ENCODE measurements at places on chromosomes 1 and 21.

DNA sequence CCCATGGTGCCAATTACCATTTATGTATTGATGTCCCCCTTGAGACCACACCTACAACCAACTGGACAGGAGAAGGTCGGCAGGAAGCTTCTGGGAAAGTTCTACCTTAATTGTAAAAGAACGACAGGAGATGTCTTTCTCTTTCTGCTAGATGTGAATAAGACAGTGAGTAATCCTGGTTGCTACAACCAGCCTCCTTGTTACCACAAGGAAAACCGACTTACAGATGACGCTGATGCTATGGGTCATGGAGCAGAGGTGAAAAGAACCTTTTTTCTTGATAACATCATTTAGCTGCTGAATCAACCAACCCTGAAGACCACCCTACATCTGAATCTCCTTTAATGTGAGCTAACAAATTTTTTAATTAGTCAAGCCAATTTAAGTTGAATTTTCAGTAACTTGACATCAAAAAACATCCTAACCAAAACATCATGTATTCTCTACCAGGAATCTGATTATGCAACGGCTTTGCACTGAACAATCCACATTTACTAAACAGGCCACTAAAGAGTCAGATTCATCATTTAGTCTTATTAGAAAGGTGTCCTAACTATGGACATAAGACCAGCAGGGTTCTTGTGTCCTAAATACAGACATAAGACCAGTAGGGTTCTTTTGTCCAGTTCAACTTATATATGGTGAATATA, 23.0 kb downstream of the RGS2 start:
- no peak for DNase-seq

GRCh38 chr1:13820456-13820855, 120.5 kb downstream of the PRDM2 start:
- no peak for DNase-seq

DNA sequence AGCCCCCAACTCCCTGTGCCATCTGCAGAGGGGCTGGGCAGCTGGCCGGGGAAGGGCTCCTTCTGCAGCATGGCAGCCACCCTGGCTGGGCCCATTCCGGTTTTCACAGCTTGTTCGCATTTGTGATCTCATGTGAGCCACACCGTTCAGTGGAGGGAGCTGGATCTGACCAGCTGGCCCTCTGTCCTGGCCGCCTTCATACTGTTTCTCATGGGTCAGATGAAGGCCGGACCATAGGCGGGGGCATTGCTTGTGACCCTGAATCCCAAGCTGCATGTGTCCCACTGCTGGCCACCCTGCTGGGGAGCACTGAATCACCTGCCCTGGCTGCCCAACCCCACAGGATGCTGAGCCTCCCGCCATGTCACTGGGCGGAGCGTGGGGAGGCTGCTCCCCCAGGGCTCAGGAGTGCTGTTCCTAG, 36.4 kb upstream of the PRSS38 start:
- no peak for DNase-seq

- DNase-seq, result no peak
Measured at GRCh38 chr1:5690898-5691297, 301.3 kb downstream of the NPHP4 start.

- no peak for DNase-seq
Measured at GRCh38 chr21:41260428-41260827, 56.2 kb upstream of the FAM3B start.

- DNase-seq, result no peak
Measured at GRCh38 chr1:219460081-219460895, 152.6 kb downstream of the ZC3H11B start.

GRCh38 chr21:46160657-46160906, 5.2 kb upstream of the FTCD start:
- no peak for DNase-seq

GRCh38 chr1:20720631-20721091, 2.9 kb upstream of the KIF17 start:
- no peak for DNase-seq

- no peak for DNase-seq
Measured at GRCh38 chr1:59433440-59433813, 136.5 kb downstream of the FGGY start.

GRCh38 chr1:186375929-186376319, 286 bp downstream of the ODR4 start:
- DNase-seq, result no peak

GRCh38 chr1:86998727-86999126, 84.3 kb downstream of the HS2ST1 start:
- DNase-seq, result no peak

- DNase-seq, result no peak
Measured at GRCh38 chr1:36023098-36023769, 60.7 kb upstream of the TEKT2 start.

DNA sequence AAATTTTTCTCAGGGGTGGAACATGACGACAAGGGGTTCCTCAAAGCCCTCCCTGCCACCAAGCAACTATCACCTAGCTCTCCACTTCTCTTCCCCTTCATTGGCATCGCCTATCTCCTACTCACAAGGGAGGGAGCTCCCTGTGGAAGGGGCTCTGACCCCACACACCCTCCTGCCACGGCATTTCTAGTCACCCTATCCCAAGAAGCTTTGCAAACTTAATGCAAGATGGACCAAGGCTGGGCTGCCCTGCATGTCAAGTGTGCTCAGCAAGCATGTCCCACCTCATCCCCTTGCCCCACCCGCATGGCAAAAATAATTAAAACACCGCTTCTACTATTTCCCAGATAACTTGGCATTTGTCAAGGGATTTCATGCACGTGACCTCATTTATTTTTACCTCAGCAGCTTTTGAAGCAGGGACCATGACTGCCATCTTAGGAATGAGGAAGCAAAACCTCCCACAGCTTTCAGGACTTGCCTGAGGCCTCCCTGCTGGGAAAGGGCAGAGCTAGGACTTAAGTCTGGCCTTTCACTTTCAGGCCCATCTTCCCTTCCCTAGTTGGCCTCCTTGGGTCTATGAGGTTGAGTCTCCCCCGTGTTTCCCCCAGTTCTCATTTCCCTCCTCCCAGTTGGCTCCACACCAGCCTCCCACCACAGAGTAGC, 161.3 kb downstream of the TSEN15 start:
- no peak for DNase-seq

DNA sequence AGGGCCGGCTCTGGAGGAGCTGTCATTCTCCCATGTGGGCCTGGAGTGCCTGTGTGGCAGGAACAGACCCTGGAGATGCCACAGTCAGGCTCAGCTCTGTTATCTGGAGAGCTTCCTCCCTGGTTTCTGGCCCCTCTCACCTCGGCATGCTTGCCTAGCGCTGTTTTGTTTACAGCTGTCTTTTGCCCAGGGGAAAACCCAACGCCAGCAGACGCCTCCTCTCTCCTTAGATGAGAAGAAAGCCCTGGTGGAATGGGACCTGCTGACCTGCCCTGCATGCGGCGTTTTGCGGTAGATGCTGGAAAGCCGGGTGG, 104.9 kb downstream of the CRYAA start:
- DNase-seq, result no peak

- DNase-seq, result no peak
Measured at GRCh38 chr1:154845879-154846278, 24.2 kb downstream of the KCNN3 start.

DNA sequence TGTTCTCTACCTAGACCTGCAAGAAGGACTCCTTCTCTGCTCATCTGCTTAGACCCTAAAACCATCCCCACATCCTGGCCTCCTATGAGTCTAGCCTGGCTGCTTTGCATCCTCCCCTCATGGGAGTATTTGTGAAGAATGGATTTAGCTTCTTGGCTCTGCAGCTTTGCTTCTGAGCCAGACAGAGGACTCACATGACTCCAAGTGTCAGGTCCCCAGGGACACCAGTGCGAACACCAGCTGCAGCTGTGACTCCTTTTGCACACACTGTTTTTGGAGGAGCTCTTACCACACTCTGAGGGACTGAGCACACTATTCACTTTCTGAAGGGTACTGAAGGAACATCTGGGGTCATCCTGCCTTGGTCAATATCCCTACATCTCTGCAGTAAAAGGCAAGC, 131.8 kb upstream of the SGIP1 start:
- peak; percentile 53 for DNase-seq

DNA sequence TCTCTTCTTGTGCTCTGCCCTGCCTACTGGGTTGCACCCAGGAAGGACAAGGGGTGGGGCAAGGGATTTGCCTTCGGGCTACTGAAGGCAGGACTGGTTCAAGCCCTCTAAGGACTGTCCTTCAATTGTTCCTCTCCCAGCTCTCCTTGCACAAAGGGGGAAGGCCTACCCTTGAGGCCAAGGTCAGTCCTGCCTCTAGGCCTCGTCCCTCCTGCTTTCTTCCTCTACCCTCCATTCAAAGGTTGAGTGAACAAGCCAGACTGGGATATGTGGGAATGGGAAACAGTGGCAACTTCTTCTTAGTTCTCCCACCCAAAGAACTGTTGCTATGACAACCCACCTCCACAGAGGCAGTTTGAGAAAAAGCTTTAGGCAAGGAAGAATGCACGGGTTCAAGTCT, 2.7 kb downstream of the LURAP1 start:
- DNase-seq, result no peak

- no peak for DNase-seq
Measured at GRCh38 chr1:6178751-6179563, 1.2 kb downstream of the CHD5 start.

GRCh38 chr21:41597811-41598231, 89.9 kb upstream of the TMPRSS2 start:
- no peak for DNase-seq

- no peak for DNase-seq
Measured at GRCh38 chr21:31234936-31235335, 109.1 kb downstream of the TIAM1 start.

GRCh38 chr1:159889821-159890252, 10.1 kb downstream of the CFAP45 start:
- no peak for DNase-seq

DNA sequence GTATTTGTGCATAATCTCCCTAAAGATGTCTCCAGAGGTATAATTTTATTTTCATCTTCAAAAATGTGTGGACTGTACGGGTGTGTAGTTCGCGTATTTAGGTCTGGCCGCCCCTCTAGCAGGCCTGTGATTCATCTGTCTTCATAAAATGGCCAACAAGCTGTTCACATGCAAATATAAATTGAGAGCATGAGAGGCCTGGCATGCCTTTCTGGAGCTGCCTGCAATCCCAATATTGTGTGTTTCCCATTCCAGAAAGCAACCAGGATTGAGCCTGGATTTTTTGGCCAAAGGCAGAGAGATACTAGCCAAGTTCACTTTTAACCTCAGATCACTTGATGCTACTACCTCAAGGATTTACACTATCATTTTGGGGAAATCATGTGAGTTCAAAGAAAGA, 197.2 kb downstream of the NFIA start:
- DNase-seq, result no peak

GRCh38 chr1:82948386-82948785, 1050.5 kb downstream of the TTLL7 start:
- DNase-seq, result no peak

DNA sequence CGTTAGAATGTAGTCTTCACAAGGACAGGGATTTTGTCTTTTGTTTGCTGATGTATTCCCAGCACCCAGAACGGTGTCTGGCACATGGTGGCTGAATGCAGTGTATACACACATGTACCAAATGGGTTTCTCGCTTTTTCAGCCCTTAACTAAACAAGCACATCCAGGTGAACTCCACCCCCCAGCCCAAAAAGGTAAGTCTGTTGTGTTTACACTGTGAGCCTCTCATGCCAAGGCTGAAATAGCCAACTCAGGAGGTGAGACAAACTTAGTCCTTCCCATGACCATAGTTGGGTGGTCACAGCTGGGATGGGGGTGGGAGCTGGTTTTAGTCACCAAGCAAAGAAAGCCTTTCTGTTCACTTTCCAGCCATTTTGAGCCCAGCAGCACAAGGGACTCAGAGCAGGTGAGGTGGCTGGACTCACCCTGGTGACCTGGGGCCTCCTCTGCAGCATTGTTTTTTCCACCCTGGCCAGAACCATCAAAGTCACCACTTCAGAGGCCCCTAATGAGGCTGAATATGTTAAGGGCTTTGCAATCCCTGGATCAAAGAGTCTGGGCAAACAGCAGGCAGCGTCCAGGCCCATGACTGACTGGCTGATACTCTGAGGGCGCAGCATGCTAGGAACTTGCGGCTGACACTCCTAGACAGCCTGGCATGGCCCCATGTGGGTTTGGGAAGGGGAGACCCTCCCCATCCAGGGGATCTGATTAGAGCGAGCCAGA, 8.7 kb downstream of the TENT5B start:
- no peak for DNase-seq

DNA sequence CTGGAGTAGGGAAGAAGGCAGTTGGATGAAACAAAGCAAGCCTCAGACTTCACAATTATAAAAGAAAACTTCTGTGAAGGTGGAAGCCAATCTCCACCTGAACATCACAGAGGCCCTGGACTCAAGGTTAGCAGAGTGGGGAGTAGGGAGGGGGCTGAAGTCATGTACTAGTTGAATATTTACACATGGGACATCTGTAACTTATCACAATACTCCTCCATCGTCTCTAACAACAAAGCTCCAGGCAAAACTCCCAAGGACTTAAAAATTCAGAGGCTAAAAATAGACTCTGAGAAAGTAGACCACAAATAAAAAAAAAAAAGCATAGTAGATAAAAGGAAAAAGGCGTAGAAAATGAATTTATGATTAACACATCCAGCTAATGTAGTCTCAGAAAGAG, 326.3 kb upstream of the PKN2 start:
- DNase-seq, result no peak

- DNase-seq, result no peak
Measured at GRCh38 chr1:164565357-164565756, 6.4 kb downstream of the PBX1 start.

DNA sequence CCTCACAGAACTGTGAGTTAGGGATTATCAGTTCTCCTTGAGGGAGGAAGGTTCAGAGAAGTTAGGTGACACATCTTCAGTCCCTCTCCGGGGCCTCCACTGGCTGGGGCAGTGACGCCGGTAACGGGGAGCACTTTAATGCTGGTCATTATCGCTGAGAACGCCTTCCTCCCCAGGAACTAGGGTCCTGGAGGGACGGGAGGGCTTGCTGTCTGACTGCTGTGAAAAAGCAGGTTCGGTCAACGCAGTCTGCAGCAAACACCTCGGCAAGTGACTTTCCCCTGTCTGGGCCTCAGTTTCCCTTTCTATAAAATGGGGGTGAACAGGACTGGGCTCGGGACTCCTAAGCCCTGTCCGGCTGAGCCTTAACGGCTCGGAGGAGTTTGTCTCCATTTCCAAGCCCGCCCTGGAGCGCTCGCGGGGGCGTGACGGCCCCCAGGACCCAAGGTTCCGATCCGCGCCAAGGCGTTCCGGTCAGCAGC, 341 bp upstream of the TMEM61 start:
- no peak for DNase-seq

DNA sequence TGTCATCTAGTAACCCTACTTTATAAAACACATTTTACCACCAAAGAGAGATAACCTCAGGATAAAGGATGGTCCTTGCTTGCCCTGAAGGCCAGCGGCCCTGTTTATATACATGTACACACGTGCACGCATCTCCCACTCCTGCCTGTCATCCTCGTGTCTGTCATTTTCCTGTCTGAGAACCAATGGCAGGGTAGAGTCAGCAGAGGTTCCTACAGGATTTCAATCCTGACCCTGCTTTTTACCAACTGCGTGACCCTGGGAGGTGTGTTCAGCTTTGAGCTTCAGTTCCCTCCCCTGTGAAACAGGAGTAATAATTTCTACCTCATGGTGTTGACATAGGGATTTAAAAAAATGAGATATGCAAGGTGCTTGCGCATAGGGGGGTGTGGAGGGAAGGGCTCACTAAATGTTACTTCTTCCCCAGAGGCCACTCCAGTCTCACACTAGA, 12.3 kb upstream of the RASSF5 start:
- DNase-seq, result no peak

GRCh38 chr1:235327559-235328270, at the start of gene ARID4B:
ARID4B (minus strand) TSS chr1:235328179; CDS start chr1:235326919, 1,260 bp downstream.
- DNase-seq, result no peak

GRCh38 chr1:159208175-159208825, 3.6 kb downstream of the ACKR1 start:
- no peak for DNase-seq

GRCh38 chr1:185917646-185918045, 183.5 kb downstream of the HMCN1 start:
- no peak for DNase-seq
